ENCODE measurements at places on chromosomes 3 and 15. TPM values are rescaled to one million over a fixed set of nuclear protein-coding genes. Genes with fewer than 3 reads are reported as not detected.

FANCD2OS gene
- total RNA-seq: not detected

B3GNT5 gene
- total RNA-seq: 9.1 TPM

RPL39L gene
- total RNA-seq: 4.6 TPM

ILDR1 gene
- total RNA-seq: 0.20 TPM

SEMA6D gene
- total RNA-seq: 10.8 TPM

PLSCR5 gene
- total RNA-seq: not detected

FEZF2 gene
- total RNA-seq: not detected

CFAP20DC gene
- total RNA-seq: not detected

NPHP3 gene
- total RNA-seq: 10.9 TPM

DNA sequence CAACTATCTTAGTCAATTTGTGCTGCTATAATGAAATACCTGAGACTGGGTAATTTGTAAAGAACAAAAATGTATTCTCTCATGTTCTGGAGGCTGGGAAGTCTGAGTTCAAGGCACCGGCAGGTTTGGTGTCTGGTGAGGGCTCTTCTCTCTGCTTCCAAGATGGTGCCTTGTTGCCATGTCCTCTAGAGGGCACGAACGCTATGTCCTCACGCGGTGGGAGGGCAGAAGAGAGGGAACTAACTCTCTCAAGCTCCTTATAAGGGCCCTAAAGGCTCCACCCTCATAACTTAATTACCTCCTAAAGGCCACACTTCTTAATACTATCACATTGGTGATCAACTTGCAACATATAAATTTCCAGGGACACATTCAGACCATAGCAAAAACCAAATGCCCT, 108.4 kb downstream of the ADAMTSL3 start:
- H3K27ac ChIP-seq: no peak overlapping the region
- H3K4me3 ChIP-seq: no peak overlapping the region
- no peaks in the 10 kb centered on the region for H3K36me3 ChIP-seq
- no peaks in the 10 kb centered on the region for H3K27me3 ChIP-seq
- DNase-seq: no peak

GRCh38 chr3:178443634-178444033, 92.6 kb upstream of the KCNMB2 start:
- H3K4me3 ChIP-seq: no peak overlapping the region
- H3K27ac ChIP-seq: no peak overlapping the region
- DNase-seq: no peak
- no peaks in the 10 kb centered on the region for H3K4me1 ChIP-seq

DNA sequence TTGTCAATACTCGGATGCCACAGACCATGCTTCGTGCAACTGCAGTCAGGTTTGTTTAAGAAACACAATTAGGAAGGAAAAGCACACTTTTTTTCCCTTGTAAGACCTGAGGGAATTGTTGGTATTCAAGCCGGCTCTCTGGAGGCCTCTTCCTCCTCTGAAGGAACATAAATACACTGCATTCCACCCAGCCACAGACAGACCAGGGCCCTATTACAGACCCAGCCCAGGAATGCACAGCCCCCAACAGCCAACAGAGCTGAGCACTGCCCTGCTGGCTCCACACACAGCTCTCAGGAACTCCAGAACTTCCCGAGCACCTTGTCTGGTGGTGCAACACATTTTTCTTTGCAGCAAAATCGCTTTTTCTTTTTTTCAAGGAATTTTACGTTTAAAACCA, 488.7 kb upstream of the PROK2 start:
- no peak overlapping the region for H3K4me3 ChIP-seq
- no peaks in the 10 kb centered on the region for H3K36me3 ChIP-seq
- no peak for DNase-seq
- no peaks in the 10 kb centered on the region for H3K4me1 ChIP-seq
- H3K27me3 ChIP-seq: no peaks in the 10 kb centered on the region

GRCh38 chr3:128495435-128495970, 2.5 kb upstream of the GATA2 start:
- H3K27me3 ChIP-seq: peaks cover 49% of the 10 kb centered on the region
- peaks cover 38% of the 10 kb centered on the region for H3K4me1 ChIP-seq
- H3K4me3 ChIP-seq: no peak overlapping the region
- H3K27ac ChIP-seq: no peak overlapping the region

DNA sequence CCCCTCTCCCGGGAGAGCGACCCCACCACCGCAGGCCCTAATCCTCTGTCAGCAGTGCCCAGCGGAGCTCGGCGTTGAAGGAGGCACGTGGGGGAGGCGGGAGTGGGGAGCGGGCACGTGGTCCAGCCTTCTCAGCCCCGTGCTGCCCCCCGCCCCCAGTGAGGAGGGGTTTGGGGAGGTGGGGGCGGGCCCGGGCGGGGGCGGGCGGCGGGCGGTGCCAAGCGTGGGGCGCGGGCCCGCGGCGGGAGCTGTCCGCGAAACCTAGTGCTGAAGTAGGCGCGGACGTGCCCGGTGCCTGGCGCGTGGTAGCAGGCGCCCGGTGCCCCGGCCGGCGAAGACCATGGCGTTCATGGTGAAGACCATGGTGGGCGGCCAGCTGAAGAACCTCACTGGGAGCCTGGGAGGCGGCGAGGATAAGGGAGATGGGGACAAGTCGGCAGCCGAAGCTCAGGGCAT, at the start of gene CPLX3:
Gene CPLX3 (plus strand): TSS at position 264 of the 456 bp plus-strand sequence. CDS start 77 bp downstream, at position 341.
- peaks cover 5% of the 10 kb centered on the region for H3K4me1 ChIP-seq
- no peak within 1 kb of the TSS for H3K4me3 ChIP-seq
- peaks cover 16% of the 10 kb centered on the region for H3K27me3 ChIP-seq

GRCh38 chr15:101773496-101774100, 29.7 kb upstream of the OR4F6 start:
- no peak overlapping the region for H3K27ac ChIP-seq
- no peaks in the 10 kb centered on the region for H3K27me3 ChIP-seq
- no peaks in the 10 kb centered on the region for H3K4me1 ChIP-seq
- DNase-seq: no peak
- no peaks in the 10 kb centered on the region for H3K36me3 ChIP-seq

DNA sequence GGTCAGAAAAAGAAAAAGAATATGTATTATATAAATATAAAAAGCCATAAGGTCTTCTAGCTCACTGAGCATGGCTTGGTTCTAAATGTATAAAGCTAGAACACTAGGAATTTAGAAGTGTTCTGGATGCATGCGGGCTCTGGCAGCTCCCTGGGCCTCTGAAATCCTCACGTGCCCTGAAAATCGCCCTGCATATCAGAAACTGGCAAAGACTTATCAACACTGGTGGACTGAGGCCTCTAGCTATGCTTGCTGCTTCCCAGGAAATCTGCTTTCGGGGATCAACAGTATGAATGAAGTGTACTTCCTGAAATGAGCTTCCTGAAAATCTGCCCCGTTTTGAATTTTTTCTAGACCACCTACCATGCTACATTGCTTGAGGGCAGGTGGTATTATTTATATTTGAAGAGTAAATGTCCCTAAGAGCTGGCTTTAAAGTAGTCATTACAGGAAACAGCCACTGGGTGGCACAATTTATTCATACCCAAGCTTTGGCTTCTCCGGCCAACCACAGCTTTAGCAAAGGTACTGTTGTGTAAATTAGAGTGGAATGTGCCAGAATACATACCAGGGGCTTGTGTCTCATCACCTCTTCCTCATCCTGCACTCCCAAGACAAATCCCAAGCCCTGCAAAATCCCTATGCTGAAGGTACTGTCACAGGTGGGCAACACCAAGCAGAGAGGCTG, 17.7 kb downstream of the CRTAP start:
- H3K4me1 ChIP-seq: peaks cover 4% of the 10 kb centered on the region
- no peaks in the 10 kb centered on the region for H3K27me3 ChIP-seq
- H3K27ac ChIP-seq: no peak overlapping the region
- no peak overlapping the region for H3K4me3 ChIP-seq
- H3K36me3 ChIP-seq: peaks cover 56% of the 10 kb centered on the region

DNA sequence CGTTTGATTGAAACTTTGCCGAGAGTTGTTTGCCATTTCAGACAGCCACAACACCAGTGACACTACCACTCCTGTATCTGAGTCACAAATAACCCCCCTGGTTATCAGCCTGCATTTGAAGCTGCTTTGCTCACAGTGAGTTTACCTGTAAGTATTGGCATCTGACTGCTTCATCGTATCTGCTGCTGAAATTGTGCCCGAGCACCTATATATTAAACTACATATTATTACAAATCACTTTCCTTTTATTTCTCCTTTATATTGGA, 39.2 kb upstream of the SPSB4 start:
- no peak overlapping the region for H3K4me3 ChIP-seq
- no peaks in the 10 kb centered on the region for H3K36me3 ChIP-seq
- peaks cover 3% of the 10 kb centered on the region for H3K4me1 ChIP-seq
- H3K27ac ChIP-seq: no peak overlapping the region

DNA sequence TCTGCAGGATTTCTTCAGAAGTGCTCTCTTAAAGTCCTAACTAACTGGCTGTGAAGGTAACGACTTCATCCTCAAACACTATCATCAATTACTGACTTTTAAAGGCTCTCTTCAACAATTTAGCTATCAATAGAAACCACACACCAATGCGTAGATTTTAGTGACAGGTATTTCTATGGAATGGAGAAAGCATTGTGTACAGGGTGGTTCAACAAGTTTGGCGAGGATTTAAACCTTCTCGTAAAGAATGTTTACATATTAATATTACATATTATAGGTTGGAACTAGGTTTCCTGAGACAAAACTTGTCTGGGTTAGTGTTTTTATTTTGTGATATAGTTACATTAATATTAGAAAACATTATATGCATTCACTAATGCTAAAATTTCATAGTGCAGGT, 233.6 kb downstream of the CHL1 start:
- no peaks in the 10 kb centered on the region for H3K4me1 ChIP-seq
- no peak for DNase-seq
- no peaks in the 10 kb centered on the region for H3K27me3 ChIP-seq
- H3K4me3 ChIP-seq: no peak overlapping the region
- H3K36me3 ChIP-seq: no peaks in the 10 kb centered on the region

GRCh38 chr3:77414881-77415280, 375.0 kb downstream of the ROBO2 start:
- no peak for DNase-seq
- H3K36me3 ChIP-seq: no peaks in the 10 kb centered on the region
- H3K27ac ChIP-seq: no peak overlapping the region

DNA sequence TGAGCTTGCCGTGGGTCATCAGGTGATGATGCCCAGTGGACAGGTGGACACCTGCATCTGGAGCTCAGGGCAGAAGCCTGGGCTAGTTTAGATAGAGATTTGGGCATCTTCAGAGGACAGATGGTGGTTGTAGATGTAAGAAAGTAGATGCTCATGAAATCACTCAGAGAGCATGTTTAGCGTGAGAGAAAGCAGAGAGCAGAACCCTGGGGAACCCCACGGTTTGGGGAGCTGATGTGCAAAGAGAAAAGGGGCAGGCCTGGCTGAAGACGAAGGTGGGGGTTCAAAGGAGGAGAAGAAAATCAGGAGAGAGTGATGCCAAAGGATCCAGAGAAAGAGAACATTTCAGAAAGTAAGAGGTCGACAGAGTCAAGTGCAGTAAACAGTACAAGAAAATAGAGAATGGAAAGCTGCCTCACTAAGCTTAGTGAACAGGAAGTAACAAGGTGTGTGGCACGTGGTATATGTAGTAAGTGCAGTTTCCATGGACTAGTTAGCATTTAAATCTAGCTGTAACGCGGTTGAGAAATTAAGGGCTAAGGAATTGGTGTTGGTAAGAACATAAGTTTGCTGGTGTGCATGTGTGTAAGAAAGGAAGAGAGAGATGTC, 13.5 kb downstream of the TIGIT start:
- no peak for DNase-seq
- H3K27ac ChIP-seq: no peak overlapping the region
- no peaks in the 10 kb centered on the region for H3K36me3 ChIP-seq
- H3K4me1 ChIP-seq: no peaks in the 10 kb centered on the region

DNA sequence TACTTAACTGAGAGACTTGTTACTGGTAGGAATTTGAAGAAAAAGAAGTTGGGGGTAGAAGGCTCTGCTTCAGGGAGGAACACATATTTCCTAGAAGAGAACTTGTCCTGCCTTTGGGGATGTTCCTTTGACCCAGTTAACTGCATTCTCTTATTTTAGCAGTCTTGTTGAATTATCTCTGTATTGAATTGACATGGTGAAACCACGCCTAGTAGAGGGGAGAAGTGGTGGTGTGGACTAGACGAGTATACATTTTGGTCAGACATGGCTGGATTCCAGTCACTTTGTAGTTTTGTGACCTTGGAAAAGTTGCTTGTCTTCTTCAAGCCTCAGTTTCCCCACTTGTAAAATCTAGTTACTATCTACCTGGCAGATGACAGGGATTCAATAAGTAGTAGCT, 87.8 kb downstream of the FNDC3B start:
- H3K4me1 ChIP-seq: peaks cover 44% of the 10 kb centered on the region
- DNase-seq: no peak
- peak overlapping the region; percentile 68 for H3K27ac ChIP-seq
- H3K36me3 ChIP-seq: peaks cover 6% of the 10 kb centered on the region

GRCh38 chr3:42507252-42507651, 4.8 kb downstream of the VIPR1 start:
- DNase-seq: no peak
- H3K27me3 ChIP-seq: no peaks in the 10 kb centered on the region
- H3K4me3 ChIP-seq: no peak overlapping the region
- peaks cover 2% of the 10 kb centered on the region for H3K4me1 ChIP-seq

DNA sequence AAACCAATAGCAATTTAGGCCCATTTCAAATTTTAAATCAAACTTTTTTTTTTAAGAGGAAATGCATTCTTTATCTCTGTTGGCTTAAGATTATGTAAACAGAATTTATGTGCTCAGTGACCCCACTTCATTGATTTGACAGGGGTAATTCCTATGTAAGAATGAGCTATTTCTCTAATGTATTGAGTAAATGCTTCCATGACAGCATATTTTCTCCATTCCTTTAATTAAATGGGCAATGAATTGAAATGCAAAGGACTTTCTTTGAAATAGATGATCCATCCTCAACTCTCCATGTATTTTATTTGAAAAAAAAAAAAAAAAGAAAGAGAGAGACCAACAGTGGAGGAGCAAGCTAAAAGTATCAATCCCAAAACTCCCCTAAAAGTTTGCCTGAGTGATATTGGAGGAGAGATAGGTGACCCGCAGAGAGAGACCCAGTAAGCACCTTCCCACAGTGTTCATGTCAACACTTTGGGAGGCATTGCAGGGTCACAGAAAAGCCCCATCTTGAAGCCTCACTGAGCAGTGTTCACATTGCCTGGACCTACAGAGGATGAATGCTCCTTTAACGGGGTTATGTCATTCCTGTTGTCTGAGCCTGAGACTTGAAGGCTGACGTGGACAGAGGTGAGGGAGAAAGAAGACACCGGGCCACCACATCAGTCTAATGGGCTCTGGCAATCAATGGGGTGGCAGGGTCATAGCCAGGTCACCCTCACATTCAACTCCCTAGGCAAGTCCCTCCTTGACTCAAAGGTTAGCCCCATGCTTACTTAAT, 176.0 kb downstream of the SHOX2 start:
- H3K36me3 ChIP-seq: no peaks in the 10 kb centered on the region
- H3K27ac ChIP-seq: no peak overlapping the region
- DNase-seq: no peak
- H3K4me3 ChIP-seq: no peak overlapping the region

- no peak overlapping the region for H3K27ac ChIP-seq
- H3K36me3 ChIP-seq: no peaks in the 10 kb centered on the region
- DNase-seq: no peak
- H3K4me3 ChIP-seq: no peak overlapping the region
- H3K27me3 ChIP-seq: no peaks in the 10 kb centered on the region
Observed at GRCh38 chr15:101003081-101003480, 83.9 kb downstream of the LRRK1 start.

DNA sequence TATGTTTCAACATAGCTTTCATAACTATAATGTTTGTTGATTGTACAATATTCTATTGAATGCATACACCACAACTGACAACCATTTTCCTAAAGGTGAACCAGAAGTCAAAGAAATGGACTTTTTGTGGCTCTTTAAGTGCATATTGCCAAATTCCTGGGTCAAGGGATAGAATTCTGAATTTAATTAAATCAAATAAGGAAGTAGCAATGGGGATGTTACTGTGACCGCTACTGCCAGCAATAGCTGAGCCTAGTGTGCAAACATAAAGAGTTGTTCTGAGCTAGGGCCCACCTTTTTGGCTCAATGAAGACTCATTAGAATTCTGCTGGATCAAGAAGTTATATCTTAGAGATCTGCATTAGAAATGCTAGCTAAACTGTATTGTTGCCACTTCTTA, 17.3 kb upstream of the KBTBD8 start:
- H3K36me3 ChIP-seq: no peaks in the 10 kb centered on the region
- H3K27ac ChIP-seq: no peak overlapping the region
- H3K4me3 ChIP-seq: no peak overlapping the region

Measured in heart left ventricle (tissue), 16 donors.